Stimulated activated CD4-positive, alpha-beta T cell treated with anti-CD3 and anti-CD28 coated beads, Interleukin-2, amount 100 ng/mL, for 24 hours (primary cell): ENCODE measurements at places on chromosomes 5 and 9.

GRCh38 chr5:175712681-175713085, 54.8 kb downstream of the HRH2 start:
- no peak for DNase-seq

- DNase-seq: no peak
Measured at GRCh38 chr5:124596595-124597421, 149.6 kb downstream of the ZNF608 start.

GRCh38 chr9:26311463-26311995, 581.1 kb downstream of the CAAP1 start:
- DNase-seq: no peak

DNA sequence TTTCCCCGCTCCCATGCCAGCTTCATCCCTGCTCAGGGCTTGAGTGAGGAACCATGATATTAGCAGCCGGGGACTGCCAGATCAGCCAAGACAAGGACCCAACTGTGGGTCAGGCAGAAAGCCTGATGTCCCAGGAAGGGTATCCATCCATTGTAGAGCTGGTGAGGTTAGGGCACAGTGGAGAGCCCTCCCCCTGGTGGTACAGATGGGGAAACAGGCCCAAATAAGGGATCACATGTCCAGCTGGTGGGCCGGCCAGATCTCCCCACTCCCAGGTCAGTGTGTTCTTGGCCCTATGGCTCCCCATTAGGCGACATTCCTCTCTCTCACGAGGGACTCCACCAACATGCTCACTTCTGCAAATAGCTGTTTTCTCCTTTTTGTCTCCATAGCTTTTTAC, 9.0 kb downstream of the CDX1 start:
- DNase-seq: no peak

- no peak for DNase-seq
Measured at GRCh38 chr5:1168796-1169195, 32.6 kb upstream of the SLC6A19 start.

- DNase-seq: no peak
Measured at GRCh38 chr5:72109625-72110024, 2.4 kb downstream of the MAP1B start.

DNA sequence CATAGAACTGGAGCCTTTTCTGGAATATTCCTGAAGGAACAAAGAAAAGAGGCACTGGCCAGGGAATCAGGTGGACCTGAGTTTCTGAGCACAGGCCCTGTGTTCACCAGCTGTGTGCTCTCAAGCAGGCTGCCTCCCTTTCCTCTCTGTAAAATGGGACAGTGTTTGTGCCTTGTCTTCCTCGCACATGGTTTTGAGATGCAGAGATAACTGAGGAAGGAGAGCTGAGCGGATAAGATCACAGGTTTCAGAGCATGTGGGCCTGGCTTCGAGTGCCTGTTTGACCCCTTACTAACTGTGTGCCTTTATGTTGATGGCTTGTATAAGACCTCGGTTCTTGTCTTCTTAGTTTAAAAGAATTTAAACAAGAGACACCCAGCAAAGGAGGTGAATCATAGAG, 46.2 kb upstream of the HAND1 start:
- no peak for DNase-seq

DNA sequence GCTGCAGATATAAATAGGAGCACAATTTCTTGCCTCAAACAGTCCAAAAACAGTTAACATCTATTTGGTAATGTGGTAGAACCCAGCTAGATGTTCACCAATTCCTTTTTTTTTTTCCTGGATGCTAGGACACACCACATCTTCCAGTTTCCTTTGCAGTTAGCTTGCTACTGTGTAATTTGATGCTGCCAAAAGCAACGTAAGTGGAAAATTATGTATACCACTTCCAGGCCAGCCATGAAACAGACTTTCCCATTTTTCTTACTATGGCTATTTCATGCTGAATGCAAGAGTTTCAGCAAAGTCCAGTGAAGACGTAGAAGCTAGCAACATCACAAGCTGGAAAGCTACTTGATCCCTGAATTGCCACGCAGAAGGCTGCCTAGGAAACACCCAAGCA, 667.2 kb downstream of the TLE1 start:
- no peak for DNase-seq

- no peak for DNase-seq
Measured at GRCh38 chr5:150589862-150590601, 50.4 kb upstream of the SYNPO start.

- DNase-seq: no peak
Measured at GRCh38 chr5:14440582-14441431, 140.8 kb upstream of the OTULINL start.

- DNase-seq: no peak
Measured at GRCh38 chr5:56543441-56544388, 271.6 kb upstream of the MAP3K1 start.

DNA sequence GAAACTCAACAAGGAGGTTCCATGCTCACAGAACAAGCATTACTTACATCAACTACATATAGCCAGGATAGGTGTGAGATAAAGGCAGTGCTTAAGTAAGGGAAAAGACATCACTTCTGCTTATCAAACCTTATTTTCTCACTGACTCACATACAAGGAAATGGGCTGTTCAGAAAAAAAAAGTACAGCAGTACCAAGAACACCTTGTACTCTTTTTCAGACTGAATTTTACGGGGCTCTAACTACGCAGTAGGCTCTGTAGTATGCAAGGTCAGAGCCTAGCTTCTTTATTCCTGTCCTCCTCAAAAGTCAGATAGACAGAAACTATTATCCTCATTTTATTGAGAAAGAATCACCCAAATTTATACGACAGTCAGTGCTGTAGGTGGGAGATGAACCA, 5.8 kb downstream of the PSMB7 start:
- DNase-seq: no peak

DNA sequence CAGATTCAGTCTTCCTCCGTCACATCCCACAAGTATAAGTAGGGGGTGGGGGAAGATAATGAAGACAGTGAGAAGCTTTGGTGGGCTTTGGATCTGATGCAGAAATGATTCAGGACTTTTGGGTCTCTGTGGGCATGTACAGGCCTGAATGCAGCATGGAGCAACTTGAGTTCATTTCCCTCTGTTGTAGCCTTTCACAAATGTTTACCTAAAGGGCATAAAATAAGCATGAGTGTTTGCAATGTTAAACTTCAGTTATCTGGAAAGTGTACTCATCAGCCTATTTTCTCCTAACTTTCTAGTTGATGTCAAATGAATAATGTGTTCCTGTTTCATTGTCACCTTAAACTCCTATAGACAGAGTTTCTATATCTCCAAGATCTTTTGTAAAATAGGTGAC, 39.3 kb downstream of the GARNL3 start:
- DNase-seq: no peak

- DNase-seq: no peak
Measured at GRCh38 chr9:76835571-76836283, 70.2 kb downstream of the PRUNE2 start.

DNA sequence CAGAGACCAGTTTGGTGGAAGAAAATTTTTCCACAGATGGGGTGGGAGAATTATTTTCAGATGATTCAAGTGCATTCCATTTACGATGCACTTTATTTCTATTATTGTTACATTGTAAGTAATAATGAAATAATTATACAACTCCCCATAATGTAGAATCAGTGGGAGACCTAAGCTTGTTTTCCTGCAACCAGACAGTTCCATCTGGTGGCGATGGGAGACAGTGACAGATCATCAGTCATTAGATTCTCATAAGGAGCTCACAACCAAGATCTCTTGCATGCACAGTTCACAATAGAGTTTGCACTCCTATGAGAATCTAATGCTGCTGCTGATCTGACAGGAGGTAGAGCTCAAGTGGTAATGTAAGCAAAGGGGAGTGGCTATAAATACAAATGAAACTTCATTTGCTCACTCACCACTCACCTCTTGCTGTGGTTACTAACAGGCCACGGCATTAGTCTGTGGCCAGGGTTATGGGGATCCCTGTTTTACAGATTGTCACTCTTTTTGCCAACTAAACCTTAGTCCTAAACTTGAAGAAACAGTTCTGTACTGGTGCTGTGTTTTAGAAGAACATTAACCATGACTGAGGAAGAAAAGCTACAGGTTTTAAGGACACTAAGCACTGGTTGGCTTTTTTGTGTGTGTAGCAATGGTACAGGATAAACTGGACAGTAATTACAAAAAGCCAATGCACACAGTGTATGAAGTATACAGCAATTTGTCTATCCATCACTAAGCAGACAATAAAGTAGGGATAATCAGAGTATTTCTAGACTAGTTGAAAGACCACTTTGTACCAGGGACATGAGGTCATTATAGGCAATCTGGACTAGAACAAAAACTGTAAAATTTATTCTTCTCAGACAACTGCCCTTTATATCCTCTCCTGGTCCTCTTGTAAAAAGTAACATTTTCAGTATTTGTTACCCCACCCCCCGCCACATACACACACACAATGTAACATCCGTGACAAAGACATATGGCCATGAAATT, 9.9 kb downstream of the TMEM232 start:
- DNase-seq: no peak

DNA sequence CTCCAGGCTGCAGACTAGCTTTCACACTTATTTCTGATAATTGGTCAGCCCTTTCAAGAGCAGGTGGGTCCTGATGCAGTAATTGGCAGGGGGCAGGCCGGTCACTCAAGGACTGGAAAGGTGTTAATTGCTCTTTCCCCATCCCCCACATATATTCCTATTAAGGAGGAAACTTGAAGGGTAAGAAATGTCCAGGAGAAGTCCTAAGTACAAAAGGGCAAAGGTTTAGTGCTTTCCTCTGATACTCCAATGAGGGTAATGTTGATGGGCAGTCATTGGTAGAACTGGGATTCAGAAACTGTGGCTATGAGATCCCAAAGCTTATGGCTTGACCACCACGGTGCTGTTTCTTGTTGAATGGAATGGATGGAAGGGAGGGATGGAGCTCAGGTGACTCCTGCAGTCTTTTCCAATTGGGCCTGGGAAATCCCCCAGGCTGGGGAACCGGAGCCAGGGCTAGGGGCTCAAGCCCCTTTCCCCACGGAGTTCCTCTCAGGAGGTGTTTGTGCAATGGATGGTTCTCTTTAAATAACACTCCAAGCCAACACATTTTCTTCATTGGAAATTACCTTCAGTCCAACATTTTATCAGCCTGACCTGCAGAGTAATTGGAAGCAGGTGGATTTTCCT, 103.2 kb upstream of the ALDH1B1 start:
- no peak for DNase-seq

DNA sequence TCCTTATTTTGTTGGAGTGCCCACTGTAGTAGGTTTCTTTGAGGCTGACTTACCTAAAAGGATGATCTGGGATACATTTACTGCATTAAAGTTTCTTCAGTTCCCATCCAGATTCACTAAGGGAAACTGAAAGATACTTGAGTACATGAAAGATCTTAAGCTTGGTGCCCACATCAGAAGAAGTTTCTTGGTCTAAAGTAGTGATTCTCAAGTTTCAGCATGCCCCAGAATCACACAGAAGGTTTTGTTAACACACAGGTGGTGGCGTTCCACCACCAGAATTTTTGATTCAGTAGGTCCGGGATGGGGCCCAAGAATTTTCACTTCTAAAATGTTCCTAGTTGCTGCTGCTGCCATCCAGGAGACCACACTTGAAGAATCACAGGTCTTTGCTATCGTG, 171.0 kb downstream of the ZNF462 start:
- DNase-seq: no peak

DNA sequence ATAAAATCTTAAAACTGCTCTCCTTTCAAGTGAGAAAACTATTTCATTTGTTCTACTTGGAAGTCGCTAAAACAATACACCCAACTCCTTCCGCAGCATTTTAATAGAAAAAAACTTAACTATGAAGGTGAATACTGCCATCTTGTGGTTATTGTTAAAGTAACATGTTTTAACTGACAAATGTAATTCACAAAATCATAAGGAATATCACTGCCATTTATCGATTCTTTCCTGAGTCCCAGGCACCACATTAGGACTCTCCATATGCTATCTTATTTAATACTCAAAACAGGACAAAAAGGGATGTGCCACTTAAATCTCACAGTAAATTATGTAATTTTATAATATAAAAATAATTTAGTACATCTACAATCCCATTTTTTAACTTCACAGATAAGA, 130.5 kb upstream of the ITGA1 start:
- DNase-seq: no peak

GRCh38 chr5:137706841-137707240, 29.0 kb downstream of the KLHL3 start:
- no peak for DNase-seq

GRCh38 chr9:131608493-131609037, 63.2 kb downstream of the PRRT1B start:
- DNase-seq: no peak

DNA sequence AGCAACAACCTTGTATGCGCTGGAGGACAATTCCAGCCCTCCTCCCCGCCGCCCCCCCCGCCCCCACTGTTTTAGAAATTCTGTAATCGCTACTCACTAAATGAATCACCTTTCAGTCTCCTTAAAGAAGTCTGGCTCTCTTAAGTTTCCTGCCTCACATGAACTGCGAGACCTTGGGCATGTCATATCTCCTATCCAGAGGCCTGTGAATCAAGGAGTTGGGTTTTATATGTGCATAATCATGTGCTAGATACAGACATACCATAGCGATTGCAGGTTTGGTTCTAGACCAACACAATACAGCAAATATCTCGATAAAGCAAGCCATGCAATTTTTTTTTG, 337 bp upstream of the DMAC1 start:
- no peak for DNase-seq

DNA sequence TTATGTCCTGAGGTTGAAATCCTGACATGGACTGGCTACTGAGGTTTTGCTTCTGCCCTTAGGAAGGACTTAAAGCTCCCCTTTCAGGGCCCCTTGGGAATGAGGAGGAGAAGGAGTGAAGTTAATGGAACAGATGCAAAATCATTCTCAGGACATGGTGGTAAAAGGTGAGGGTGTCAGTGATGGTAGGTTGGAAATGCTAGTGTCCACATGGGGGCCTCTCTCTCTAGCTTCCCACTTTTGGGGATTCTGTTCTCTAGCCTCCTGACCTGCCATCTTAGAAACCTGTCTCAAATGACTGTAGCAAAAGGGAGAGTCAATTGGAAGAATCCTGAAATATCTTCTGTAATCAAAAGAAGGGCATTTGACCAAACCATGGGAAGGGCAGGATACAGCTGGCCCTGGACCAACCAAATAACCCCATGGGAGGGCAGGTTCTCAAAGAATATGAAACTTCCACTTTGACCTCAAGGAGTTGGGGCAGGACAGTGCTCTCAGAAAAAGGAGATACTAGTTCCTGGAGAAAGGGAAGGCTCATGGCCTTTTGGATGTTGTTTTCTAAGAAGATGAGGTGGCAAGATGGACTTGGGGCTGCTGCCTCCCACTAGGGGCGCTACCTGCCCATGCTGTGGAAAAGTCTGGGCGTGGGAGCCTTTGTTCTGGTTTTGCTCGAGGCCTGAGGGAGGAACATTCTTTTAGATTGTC, 21.2 kb upstream of the MLANA start:
- DNase-seq: peak; percentile 49

DNA sequence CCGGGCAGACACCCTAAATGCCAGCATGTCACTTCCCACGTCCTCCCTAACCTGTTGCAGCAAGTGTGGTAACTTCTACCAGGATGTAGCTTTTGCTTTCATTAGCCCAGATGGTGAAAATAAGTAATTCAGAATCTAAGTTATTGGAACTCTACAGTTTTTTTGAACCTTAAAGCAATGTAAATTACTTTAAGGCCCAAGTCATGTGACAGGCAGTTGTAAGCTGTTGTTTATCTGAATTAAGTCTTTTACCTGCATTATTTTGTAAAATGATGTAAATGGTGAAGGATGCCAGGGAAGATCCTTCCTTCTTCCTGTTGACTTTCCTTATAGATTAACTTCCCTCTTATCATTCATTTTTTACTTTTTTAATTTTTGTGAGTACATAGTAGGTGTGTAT, 670.2 kb downstream of the SEMA5A start:
- no peak for DNase-seq

- no peak for DNase-seq
Measured at GRCh38 chr5:126450346-126450745, 27.1 kb downstream of the GRAMD2B start.

GRCh38 chr5:140220698-140221064, 45.7 kb downstream of the CYSTM1 start:
- no peak for DNase-seq
